ENCODE measurements at places on chromosomes 7 and 10.

GRCh38 chr10:58919927-58920654 lies 256.4 kb upstream of the PHYHIPL start:
- DNase-seq = peak; percentile 93

GRCh38 chr7:40077849-40078248 lies 56.6 kb downstream of the MPLKIP start:
- DNase-seq = no peak

GRCh38 chr10:117537436-117537903 lies 5.1 kb upstream of the EMX2 start:
- DNase-seq = peak; percentile 68

- DNase-seq = no peak
Observed at GRCh38 chr7:25622695-25623094, 394.4 kb upstream of the NPVF start.

All from fibroblast of skin of right biceps (primary cell).